Esophagus squamous epithelium (tissue), 5 donors: ENCODE measurements at places on chromosomes 2 and 18. TPM values are rescaled to one million over a fixed set of nuclear protein-coding genes. Genes with fewer than 3 reads are reported as not detected.

CCBE1 gene
- total RNA-seq = 0.34 TPM

GAREM1 gene
- total RNA-seq = 18.3 TPM

VWC2L gene
- total RNA-seq = not detected

C2orf69 gene
- total RNA-seq = 8.9 TPM

POU3F3 gene
- total RNA-seq = not detected

SATB2 gene
- 0.92 TPM for total RNA-seq

DSG3 gene
- total RNA-seq = 768 TPM

SCYGR4 gene
- not detected for total RNA-seq

SKA1 gene
- 1.5 TPM for total RNA-seq

LIMS2 gene
- total RNA-seq = 4.9 TPM
